T-helper 17 cell (primary cell): ENCODE measurements at places on chromosomes 2 and 18. TPM values are rescaled to one million over a fixed set of nuclear protein-coding genes. Genes with fewer than 3 reads are reported as not detected.

UGT1A6 gene
- total RNA-seq: not detected

SLC5A6 gene
- 147 TPM for total RNA-seq

- DNase-seq: no peak
Measured at GRCh38 chr2:191620144-191620543, 57.8 kb upstream of the NABP1 start.

- no peak for DNase-seq
Measured at GRCh38 chr2:45458909-45459563, 152.0 kb downstream of the SRBD1 start.

DNA sequence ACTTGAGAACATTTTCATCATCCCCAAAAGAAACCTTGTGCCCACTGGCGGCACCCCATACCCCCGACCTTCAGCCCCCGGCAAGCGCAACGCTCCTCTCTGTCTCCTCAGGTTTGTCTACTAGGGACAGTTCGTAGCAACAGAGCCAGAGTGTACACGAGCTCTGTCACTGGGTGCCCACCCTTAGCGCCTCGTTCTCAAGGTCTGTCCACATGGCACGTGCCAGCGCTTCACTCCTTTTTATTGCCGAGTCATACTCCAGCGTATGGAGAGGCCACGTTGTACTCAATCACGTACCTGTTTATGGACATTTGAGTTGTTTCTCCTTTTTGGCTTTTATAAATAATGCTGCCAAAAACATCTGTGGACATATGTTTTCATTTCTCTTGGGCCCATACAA is 30.3 kb upstream of the GPC1 start:
- peak; percentile 1 for DNase-seq

DNA sequence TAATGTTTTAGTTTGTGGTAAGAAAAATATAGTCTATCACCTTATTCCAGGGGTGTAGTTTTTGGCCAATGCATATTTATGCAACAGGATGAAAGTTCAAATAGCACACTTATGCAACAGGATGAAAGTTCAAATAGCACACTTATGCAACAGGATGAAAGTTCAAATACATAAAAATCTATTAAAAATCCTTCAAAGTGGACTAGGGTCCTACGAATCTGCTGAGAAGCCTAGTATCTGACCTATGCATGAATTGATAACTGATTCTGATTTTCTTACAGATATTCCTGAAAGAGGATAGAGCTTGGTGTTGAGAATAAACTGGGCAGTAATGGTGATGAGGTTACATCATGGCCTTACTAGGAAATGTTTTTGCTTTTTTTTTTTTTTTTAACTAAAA is 2.8 kb downstream of the PECR start:
- DNase-seq: no peak
